ENCODE measurements at places on chromosomes 11 and 22. TPM values are rescaled to one million over a fixed set of nuclear protein-coding genes. Genes with fewer than 3 reads are reported as not detected.

- DNase-seq: no peak
Measured at GRCh38 chr11:32931606-32932005, 39.0 kb downstream of the QSER1 start.

GRCh38 chr11:62552485-62553079, 6.0 kb upstream of the AHNAK start:
- DNase-seq: no peak

- no peak for DNase-seq
Measured at GRCh38 chr11:15927864-15928217, 428.5 kb downstream of the SOX6 start.

- DNase-seq: no peak
Measured at GRCh38 chr11:75813622-75814039, 1.4 kb upstream of the UVRAG start.

DNA sequence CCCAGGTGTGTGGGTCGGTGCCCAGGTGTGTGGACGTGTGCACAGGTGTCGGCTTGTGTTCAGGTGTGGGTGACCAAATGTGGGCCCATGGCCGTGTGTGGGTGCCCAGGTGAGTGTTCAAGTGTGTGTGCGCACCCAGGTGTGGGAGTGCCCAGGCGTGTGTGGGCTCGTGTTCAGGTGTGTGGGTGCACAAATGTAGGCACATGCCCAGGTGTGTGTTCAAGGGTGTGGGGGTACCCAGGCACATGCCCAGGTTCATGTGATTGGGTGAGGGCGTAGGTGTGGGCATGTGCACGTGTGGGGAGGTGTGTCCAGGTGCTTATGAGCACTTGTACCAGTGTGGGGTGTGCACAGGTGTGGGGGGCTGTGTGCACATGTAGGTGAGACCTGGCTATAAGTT, 42.8 kb downstream of the MOB2 start:
- DNase-seq: no peak

PTPRCAP gene
- 93.5 TPM for total RNA-seq

DNA sequence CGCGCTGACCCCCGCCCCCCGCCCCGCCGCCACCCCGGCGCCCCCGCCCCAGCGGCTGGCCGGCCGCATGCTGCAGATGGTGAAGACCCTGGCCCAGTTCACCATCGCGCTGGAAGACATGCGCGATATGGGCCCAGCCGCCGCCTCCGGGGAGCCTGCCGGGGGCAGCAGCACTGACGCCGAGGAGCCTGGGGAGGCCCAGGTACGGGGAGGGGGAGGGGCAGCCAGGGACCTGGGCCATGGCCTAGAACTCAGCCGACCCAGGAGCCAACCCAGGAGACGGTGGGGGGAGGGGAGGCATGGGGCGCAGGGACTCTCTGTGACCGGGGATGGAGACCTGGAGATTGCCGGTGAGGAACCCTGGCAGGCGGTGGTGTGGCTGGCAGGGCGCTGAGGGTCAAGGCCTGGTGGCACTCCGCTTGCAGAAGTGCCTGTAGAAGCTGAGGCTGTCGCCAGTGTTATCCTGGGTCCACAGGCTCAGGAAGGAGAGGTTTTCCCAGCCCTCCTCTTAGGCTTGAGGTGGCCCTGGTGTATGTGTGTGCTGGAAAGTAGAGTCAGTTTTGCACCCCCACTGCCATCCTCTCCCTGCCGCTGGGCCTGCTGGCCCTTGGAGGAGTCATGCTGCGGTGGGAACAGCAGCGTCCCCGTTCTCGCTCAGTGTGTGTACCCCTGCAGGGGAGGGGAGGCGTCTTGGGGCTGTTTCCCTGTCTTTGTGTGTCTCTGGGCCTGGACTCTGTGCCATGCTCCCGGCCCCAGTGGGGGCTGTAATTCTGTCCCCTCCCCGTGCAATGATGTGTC, 32.9 kb upstream of the RELT start:
- DNase-seq: no peak

GRCh38 chr22:49715450-49715849, 112.2 kb downstream of the BRD1 start:
- DNase-seq: no peak

DNA sequence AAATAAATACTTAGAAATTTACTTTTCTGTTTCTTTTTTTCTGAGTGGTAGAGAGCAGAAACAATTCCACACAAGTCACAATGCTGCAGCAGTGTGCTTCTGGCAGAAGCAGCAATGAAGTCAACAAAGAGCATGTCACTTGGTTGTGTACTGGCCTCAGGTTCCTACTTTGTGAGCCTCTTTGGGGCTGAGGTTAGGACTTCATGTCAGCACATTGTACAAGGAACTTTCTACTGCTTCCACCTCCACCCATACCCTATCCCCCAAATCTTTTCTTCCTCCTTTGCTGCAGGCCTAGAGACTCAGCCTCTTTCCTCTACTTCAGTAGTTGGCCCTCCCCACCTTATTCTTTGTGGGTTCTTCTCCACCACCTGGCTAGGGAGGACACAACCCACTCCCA, 252.7 kb upstream of the PITPNB start:
- DNase-seq: no peak

CRYBA4 gene
- total RNA-seq: 0.36 TPM

- DNase-seq: peak; percentile 19
Measured at GRCh38 chr11:76783294-76783895, at the start of gene TSKU. TSKU (plus strand) TSS chr11:76783356; CDS start chr11:76795617, 12,261 bp downstream.

MS4A3 gene
- not detected for total RNA-seq

GRCh38 chr22:30205281-30206115, 41.1 kb downstream of the LIF start:
- no peak for DNase-seq

RIBC2 gene
- 7.7 TPM for total RNA-seq

DNA sequence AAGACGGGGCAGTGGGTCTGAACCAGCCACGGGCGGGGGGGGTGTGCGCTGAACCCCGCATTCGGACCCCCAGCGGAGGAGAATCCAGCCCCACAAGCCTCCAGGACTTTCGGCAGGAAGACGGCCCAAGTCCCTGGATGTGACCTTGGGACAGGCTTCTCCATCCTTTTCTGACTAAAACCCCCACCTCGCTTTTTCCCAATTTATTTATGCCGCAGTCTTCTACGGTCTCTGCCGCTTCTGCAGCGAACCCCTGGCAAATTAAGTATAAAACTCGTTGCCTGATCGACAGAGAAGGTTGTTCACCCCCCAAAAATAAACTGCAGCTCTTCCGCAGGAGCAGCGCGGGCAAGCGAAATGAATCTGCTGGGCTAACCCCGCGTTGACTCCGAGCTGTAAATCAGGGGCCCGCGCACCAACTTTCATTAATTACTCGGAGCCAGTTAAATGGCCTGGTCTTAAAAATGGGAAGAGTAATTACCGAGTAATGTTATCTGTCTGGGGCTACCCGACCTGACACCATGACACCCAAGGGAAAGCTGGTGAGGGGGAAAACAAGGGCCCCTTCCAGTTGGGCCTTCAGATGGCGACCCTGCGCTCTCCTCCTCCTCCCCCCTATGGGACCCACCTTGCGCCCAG, 6.6 kb downstream of the WT1 start:
- DNase-seq: no peak

MED19 gene
- total RNA-seq: 12.9 TPM

DNA sequence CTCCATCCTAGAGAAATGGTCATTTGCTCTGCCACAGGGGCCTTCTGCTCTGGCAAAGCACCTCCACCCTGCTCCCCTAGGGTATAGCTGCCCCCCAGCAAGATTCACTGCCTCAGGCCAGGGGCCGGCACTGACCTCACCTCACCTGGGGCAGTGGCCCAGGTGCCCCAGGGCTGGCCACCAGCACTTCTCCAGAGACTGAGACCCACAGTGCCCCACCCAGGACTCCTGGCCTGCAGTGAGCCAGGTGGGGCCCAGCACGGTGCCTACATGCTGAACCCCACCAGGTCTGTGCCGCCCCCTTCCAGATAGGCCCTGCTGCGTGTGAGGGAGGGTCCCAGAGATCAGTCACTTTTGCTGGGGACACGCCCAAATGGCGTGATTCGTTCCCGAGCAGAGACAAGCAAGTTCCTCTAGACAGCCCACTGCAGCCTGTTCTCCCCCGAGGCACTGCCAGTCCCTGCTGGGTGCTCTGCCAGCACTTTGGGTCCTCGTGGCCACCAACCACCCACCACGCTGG, 10.8 kb downstream of the GNB1L start:
- DNase-seq: no peak
